ENCODE measurements at places on chromosomes 5 and 9. TPM values are rescaled to one million over a fixed set of nuclear protein-coding genes. Genes with fewer than 3 reads are reported as not detected.

Gene SARDH
- total RNA-seq = 1.2 TPM

Gene FBXW2
- 15.3 TPM for total RNA-seq

Gene RBM22
- 51.4 TPM for total RNA-seq

Gene NINJ1
- total RNA-seq = 18.2 TPM

Gene GABRA1
- 9.7 TPM for total RNA-seq

Gene CYSRT1
- total RNA-seq = not detected

Gene CNTNAP3
- 10.2 TPM for total RNA-seq

Gene IL33
- total RNA-seq = 0.06 TPM

GRCh38 chr9:114301798-114302565 lies 20.9 kb upstream of the ORM1 start:
- no peak for DNase-seq

- no peak for DNase-seq
Observed at GRCh38 chr5:158145827-158146226, 286.9 kb upstream of the CLINT1 start.

GRCh38 chr5:109307456-109307855 lies 102.3 kb downstream of the PJA2 start:
- DNase-seq = no peak

GRCh38 chr9:74056023-74056422 lies 441.1 kb upstream of the RORB start:
- no peak for DNase-seq

GRCh38 chr5:101517795-101518194 lies 614.7 kb upstream of the ST8SIA4 start:
- no peak for DNase-seq

DNA sequence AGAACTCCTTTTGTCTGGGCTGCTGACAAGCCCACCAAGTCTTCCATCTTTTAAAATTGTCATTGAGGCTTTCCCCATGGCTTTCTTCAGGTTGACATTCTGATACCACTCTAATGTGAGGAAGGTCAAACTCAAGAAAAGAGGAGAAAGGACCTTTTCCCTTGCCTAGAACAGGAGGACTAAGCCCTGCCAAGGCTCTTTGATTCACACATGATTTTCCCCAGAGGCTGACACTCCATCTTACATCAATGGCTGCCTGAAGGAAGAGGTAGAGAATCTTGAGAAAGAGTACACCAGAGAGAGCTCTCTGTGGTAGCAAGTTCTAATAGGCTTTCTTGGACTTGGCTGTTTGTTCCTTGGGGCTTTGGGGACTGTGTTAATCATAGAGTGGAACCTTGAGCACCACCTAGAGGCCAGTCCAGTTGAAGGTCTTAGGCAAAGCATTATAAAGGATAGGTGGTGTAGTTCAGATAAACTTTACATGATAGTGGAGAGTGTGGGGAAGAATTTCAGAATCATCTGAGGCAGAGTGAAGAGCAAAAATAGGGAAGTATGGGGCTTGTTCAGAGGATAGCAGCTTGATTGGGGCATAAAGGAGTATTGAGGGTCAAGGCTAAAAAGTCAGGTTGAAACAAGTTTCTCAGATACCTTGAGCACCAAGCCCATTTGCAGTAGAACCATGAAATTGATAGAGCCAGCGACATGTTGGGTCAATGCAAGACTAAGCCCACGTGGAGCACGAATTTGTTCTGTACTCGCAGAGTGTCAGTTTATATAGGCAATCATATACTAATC lies 36.7 kb downstream of the NDFIP1 start:
- peak; percentile 52 for DNase-seq

DNA sequence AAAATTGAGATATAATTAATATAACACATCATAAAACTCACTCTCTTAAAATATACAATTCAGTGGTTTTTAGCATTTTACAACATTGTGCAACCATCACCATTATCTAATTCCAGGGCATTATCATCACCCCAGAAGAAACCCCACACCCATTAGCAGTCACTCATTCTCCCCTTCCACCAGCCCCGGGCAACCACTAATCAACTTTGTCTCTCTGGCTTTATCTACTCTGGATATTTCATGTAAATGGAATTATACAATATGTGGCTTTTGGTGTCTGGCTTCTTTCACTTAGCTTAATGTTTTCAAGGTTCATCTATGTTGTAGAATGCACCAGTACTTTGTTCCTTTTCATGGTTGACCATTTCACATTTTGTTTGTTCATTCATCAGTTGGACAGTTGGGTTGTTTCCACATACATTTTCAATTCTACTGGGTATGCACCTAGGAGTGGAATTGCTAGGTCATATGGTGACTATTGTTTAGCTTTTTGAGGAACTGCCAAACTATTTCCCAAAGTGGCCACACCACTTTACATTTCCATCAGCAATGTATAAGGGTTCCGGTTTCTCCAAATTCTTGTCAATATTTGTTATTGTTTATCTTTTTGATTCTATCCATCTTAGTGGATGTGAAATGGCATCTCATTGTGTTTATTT lies 62.4 kb downstream of the MARCHF3 start:
- DNase-seq = no peak

GRCh38 chr5:33398501-33398900 lies 42.3 kb upstream of the TARS1 start:
- DNase-seq = no peak

- peak; percentile 91 for DNase-seq
Observed at GRCh38 chr9:35729700-35730485, 2.1 kb downstream of the TLN1 start.

DNA sequence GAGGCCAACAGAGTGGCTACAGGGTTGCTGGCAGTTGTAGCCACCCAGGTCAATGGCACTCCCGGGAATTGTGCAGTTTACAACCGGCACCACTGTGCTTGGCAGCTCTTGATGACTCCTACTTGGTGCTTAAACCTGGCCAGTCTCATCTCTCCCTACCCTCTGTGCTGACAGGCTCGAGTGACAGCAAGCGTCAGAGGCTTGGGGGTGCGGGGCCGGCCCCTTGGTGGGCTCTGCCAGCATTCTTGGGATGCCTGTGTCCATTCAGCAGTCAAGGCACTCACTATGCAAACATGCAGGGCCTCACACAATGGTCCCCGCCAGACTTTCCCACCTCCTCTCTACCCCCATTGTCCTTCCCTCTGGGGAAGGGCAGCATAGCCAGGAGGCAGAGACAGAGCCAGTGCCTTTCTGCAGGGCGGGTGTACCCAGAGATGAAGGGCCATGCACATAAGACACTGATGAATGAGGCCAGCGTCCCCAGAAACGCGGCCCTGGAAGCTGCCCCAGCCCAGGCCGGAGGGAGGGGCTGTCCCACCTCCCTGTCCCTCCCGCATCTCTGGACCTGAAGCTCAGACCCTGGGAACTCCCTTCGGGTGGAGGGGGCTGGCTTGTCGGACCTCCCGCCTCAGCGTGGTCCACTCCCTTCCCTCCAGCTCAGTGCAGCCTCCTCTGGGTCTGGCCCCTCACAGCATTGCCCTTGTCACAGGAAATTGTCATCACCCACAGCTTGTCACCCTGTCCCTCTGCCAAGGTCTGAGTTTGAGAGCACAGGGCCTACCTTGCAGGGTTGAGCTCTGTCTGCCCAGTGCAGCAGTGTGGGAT lies 26.4 kb upstream of the NOTCH1 start:
- peak; percentile 86 for DNase-seq

GRCh38 chr9:100459963-100460362 lies 13.0 kb upstream of the TMEFF1 start:
- no peak for DNase-seq
